NCI-H1417 treated with DMSO at 0.1 percent for 48 hours (cell line): ENCODE measurements at places on chromosomes 2 and 18.

GRCh38 chr2:72945450-72946019, 28.2 kb downstream of the EMX1 start:
- DNase-seq, result no peak

GRCh38 chr18:59358712-59359575, at the start of gene LMAN1:
TSS of gene LMAN1 (minus strand) at chr18:59359265. CDS start at chr18:59359244, 21 bp downstream.
- peak; percentile 89 for DNase-seq

DNA sequence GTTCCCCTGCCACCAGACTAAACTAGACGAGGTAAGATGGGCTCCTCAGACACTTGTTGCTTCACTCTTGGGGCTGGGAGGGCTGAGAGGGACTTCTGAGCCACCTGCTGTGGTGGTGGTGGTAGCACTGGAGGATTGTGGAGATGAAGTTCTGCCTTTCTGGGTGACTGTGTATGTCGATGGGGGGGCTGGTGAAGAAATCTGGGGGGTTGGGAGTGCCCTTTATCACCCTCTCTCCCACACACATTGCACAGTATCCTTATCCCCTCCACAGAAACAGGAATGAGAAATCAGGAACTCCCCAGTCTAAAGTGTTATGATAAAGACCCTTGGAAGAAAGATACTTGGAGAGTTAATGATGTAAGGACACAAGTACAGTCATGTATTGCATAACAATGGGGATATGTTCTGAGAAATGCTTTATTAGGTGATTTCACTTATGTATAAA, 38.5 kb downstream of the HK2 start:
- DNase-seq, result no peak

GRCh38 chr2:241794250-241794823, 14.7 kb upstream of the NEU4 start:
- DNase-seq, result no peak

- DNase-seq, result no peak
Measured at GRCh38 chr2:120539937-120540718, 194.2 kb downstream of the INHBB start.

GRCh38 chr2:197293252-197294007, 17.1 kb downstream of the ANKRD44 start:
- DNase-seq, result no peak

- DNase-seq, result no peak
Measured at GRCh38 chr2:197934934-197935289, 130.5 kb downstream of the PLCL1 start.

DNA sequence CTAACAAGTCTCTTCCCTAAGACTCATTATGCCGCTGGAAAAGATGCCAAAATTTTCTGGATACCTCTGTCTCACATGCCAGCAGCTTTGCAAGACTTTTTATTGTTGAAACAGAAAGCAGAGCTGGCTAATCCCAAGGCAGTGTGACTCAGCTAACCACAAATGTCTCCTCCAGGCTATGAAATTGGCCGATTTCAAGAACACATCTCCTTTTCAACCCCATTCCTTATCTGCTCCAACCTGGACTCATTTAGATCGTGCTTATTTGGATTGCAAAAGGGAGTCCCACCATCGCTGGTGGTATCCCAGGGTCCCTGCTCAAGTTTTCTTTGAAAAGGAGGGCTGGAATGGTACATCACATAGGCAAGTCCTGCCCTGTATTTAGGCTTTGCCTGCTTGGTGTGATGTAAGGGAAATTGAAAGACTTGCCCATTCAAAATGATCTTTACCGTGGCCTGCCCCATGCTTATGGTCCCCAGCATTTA, 26.3 kb downstream of the DHRS9 start:
- DNase-seq, result no peak

- no peak for DNase-seq
Measured at GRCh38 chr2:137411585-137411984, 552.7 kb upstream of the HNMT start.

GRCh38 chr18:44958455-44958854, 277.8 kb downstream of the SETBP1 start:
- no peak for DNase-seq

DNA sequence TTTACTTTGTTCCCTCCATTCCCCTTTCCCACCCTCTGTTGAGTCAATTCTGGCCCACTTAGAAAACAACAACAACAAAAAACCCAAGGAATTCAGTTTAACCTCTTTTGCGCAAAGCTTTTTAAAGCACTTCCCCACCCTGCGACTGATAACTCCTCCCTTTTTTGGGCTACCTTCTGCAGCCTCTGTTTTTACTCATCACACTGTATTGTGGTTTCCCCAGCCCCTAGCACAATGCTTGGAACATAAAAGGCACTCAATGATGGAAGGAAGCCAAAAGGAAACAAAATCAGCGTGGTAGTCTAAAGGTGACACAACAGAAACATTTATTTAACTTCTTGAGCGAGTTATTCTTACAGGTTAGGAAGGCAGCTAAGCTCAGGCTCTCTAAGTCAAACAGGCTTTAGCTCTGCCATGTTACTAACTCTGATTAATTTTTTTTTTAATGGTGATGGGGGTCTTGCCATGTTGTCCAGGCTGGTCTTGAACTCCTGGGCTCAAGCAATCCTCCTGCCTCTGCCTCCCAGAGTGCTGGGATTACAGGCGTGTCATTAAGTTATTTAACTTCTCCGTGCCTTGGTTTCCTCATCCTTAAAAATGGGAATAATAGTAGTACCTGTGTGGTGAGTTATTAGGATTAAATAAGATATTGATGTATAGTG, 1.3 kb downstream of the CEP68 start:
- no peak for DNase-seq

DNA sequence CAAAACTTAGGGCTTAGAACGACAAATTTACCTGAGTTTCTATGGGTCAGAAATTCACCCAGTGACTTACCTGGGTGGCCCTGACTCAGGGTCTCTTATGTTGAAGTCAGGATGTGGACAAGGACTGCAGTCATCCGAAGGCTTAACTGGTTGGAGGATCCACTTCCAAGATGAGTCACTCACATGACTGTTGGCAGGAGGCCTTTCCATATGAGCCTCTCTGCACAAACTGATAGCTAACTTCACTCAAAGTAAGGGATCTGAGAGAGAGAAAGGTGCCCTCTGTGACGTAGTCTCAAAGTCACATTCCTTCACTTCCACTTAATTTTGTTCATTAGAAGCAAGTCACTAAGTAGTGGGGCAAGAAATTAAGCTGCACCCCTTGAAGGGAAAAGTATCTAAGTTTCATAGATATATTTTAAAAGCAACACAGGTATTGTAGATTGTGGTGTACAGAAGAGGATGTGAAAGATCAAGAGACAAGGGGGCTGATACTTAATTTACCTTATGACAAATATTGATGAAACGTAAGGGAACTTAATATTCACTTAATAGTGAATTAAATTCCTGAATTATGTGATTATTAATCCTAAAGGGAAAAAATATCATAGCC, 48.4 kb downstream of the TANK start:
- DNase-seq, result no peak
